ENCODE measurements at places on chromosomes 6 and 20.
A peak's percentile ranks its signal among the peaks of the same experiment; 100 is the strongest.

DNA sequence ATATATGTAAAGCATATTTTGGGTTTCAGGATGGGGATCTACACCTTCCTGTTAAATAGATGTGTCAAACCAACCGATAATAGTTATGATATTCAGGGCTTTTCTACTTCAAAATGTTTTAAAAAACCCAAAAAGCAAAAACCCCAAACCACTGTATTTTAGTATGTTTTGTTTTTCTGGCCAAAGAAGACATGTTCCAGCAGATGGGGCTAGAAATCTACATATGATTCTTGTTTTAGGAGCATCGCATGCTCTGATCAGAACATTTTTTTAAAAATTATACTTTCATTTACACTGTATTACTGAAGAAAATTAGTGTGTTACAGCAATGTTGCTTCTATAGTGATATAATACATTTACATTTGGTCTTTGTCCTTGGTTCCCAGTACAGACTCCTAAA, 11.0 kb downstream of the RMND1 start:
- DNase-seq, result peak; percentile 78

GRCh38 chr6:105606831-105607463, 204.1 kb upstream of the PREP start:
- no peak for DNase-seq

- DNase-seq, result no peak
Measured at GRCh38 chr6:34332251-34333198, 59.9 kb downstream of the NUDT3 start.

- DNase-seq, result no peak
Measured at GRCh38 chr6:36904114-36904513, 18.4 kb downstream of the C6orf89 start.

GRCh38 chr6:80872199-80872950, 765.9 kb downstream of the BCKDHB start:
- DNase-seq, result no peak

DNA sequence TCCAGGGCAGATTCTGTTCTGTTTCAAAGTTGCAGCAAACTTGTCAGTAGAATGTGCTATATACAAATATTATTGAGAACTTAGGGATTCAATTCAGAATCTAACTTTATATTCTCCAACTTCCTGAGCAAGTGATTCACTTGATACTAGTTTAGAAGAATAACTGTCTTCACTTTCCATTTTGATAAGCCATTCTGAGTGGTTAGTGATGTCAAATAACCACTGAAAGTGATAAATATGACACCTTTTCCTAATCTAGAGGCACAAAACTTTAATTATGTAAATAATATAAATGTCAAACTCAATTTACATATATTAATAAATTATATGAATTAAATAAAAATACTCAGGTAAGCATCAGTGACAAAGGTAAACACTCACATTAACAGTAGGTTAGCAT, 20.5 kb upstream of the SIM1 start:
- no peak for DNase-seq

GRCh38 chr6:34982424-34982852, 93.4 kb downstream of the ANKS1A start:
- DNase-seq, result no peak

DNA sequence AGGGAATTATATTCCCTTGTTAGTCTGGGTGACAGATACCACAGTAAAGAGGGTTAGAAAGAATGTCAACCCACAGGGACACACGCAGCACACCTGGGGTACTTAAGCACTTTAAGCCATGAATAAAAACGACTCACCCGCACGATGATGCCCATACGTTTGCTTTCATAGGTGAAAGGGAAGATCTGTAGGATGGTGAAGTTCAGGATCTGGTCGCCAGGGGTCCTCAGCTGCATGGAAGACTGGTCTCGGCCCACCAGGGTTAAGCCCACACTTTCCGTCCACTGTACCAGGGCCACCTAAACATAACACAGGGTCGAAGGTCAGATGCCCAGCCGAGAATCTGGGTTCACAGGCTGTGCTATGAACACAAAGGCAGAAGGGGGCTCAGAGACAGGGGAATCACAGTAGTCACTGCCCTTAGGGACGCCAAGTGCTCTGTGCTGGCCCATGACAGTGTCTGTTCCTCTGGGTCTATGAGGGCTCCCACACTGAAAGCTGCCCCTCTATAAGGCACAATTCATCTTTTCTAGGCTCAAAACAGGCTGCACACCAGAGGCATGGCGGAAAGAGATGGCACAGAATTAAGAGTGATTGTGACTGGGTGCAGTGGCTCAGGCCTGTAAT, 96.8 kb upstream of the NFATC2 start:
- no peak for DNase-seq

- DNase-seq, result peak; percentile 74
Measured at GRCh38 chr20:4813863-4814695, 92.4 kb downstream of the PRND start.

DNA sequence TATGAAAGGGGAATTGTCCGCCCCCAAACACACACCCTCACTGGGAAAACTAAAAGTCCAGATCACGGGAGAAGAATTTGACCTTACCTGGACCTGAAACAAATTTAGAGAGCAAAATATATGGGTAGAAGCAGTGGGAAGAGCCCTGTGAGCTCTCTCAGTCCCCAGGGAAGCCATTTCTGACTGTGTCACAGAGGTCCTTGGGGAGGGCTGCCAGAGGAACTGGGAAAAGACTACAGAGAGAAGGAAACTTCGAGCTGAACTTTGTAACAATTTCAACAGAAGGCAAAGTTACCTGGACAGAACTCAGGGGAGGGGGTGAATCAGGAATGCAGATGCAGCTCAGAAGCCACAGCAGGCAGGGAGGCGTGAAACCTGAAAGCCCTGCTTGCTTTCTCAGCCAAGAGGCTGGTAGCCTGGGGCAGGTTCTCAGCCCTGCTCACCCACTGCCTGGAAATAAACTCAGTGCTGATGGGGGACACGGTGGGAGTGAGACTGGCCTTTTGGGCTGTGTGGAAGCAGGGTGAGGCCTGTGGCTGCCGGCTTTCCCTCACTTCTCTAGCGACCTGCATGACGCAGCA, 163.8 kb downstream of the TMEM200A start:
- no peak for DNase-seq

DNA sequence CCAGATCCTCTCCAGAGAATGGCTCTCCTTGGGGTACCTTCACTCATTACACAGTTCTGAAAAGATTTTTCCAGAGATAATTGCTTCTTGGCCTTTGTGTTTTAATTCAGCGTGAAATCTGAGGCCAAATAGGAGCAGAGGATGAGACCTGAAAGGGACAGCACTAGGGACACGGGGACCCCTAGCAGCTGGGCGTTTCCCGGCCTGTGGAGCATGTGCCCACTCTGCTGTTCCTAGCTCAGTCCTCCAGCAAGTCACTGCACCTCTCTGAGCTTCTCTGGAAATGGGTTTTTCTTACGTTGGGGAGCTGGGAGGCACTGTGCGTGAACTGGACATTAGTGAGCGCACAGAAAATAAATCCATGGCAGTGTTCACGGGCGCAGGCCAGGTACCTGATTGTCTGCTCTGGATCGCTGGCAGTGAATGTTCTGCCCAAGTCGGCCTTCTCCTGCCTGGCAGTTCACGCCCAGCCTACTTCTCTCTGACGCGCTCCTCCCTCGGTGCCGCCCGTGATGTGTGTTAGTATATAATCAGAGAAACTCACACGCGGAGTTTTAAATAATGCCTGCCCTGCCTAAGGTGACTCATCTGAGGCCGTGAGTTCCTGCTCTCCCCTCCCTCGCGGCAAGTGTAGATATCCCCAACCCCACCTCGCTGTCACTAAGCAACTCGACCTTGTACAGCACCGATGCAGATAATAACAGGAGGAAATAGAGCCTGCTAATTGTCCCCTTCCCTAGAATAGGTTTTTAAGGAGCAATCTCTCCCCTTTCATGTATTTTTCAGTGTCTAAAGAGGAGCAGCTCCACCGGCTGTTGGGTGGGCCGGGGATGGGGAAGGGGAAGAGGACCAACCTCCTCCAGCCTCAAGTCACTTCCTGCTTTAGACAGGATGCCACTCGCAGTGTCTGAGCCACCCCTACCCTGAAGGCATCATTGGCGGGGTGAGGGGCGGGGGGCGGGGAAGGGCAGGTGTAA, 2.7 kb upstream of the TUBB2A start:
- DNase-seq, result peak; percentile 62

GRCh38 chr6:108958900-108959770, 110.9 kb downstream of the ARMC2 start:
- no peak for DNase-seq

DNA sequence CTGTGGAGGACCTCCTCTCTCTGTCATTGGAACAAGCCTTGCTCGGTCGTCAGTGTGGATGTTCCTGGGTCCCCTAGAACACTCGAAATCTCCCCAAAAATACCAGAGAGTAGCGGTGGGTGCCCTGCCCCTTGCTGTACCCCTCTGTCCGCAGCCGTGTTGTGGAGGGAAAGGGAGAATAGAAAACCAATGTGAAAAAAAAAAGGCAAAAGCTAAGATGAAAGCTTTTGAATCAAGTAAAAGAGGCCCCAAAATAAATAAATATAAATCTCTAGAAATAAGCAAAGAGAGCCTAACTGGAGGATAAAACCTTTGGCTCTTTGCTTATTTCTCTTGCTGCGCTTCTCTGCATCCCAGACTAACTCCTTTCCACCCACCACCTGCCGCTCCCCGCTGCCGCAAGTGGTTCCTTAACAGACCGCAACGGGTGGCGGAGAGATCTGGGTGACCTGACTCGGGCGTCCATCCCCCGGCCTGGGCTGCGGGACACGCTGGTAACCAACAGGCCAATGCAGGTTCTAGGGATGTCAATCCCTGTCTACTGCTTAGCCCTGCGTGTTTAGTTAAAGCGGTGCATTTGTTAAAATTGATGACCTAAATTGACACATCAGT, 110.0 kb downstream of the GPX5 start:
- DNase-seq, result no peak

DNA sequence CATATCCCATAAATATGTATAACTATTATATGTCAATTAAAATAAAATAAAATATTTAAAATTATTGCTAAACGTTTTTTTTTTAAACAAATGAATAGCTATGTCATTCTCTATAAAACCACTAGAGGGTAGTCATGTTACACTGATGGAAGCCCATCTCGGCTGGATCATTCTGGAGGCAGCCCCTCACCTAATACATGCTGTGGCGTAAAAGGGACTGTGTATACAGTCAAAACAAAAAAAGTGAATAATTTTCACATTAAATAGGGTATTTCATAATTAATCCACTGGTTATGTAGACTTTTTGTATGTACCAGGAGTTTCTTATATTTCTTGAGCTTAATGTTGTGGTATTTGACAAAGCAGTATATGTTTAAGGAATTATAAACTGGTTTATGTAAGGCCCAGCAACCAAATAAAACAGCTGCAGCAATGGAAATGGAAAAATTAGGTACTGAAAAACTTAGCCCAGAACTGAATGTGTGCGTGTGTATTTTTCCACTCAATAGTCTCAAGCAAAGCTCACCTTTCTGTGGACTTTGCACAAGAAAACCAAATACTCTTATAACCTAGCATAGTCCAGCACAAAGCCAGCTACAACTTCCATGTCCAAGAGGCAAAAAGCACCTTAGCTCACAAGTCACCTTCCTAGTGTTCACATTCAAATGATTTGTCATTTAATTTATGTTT, 81.7 kb downstream of the COL9A1 start:
- DNase-seq, result no peak

- no peak for DNase-seq
Measured at GRCh38 chr6:5497896-5498578, 236.7 kb downstream of the FARS2 start.

DNA sequence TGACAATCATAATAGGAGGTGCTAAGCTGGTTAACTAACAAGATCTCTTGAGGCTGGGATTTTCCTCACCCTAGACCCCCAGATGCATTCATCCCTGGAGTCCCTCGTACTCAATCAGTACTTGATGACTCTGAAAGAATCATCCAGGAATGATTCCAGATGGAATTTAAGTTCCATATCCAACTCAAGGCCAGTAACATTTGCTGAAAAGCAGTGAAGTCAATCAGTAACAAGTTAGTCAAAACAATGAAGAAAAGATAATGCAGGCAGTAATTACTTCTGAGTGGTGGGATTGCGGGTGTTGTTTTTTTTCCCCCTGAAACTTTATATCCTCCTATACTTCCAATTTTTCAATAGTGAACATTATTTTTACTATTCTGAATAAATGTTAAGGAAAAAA, 18.6 kb downstream of the GMDS start:
- DNase-seq, result no peak

- no peak for DNase-seq
Measured at GRCh38 chr6:76435174-76435573, 362.7 kb upstream of the IMPG1 start.

DNA sequence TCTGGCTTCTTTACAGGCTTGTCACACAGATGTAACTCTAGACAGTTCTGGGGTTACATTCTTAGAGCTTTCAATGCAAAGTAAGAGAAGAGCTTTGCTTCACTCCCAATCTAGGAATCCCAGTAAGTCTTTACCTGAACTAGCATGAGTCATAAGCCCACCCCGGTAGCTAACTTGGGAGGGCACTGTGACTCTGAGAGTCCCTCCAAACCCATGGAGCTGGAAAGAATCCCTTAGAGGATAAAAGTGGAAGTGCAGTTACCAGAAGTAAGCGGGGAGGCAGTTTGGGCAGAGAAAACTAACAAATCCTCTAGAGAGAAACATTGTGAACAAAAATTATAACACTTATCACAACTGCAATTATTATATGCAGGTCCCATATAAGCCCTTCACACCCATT, 84.0 kb upstream of the SMLR1 start:
- no peak for DNase-seq

DNA sequence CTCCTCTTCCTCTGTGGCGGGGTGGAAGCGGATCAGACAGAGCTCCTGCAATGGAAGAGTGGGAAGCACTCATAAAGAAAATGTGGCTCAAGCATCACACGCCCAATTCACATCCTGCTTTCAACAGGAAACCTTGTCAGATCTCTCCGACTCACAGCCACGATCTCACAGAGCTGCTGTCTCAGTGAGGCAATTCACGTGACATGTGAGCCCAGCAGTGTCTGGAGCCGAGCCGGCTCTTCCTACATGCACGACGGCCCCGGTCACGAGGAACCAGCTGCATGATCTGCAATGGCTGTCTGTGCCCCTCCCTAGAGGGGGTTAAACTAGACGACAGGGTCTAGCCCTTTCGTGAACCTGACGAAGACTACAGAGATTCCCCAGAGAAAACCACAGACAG, 29.5 kb upstream of the TCFL5 start:
- DNase-seq, result no peak

DNA sequence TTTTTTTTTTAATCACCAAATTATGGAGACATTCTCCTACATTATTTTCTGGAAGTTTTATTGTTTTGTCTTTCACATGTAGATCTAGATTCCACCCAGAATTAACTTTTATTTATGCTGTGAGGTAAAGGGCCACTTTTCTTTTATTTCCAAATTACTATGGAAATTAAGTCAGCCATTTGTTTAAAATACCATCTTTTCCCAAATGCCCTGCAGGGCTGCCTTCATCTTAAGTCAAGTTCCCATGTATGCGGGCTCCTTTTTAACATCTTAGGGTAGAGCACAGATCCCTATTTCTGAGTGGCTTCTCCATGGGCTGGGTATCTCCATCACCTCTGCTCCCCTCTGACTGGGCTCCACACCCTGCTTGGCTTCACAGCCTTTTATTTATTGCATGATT, 348.4 kb downstream of the SOX4 start:
- DNase-seq, result no peak
